Effector CD4-positive, alpha-beta T cell (primary cell): ENCODE measurements at places on chromosomes 2 and 18.

- no peak for DNase-seq
Measured at GRCh38 chr2:231113489-231113888, 11.4 kb downstream of the HTR2B start.

GRCh38 chr18:59468821-59469220 is 109.8 kb upstream of the LMAN1 start:
- DNase-seq: no peak

DNA sequence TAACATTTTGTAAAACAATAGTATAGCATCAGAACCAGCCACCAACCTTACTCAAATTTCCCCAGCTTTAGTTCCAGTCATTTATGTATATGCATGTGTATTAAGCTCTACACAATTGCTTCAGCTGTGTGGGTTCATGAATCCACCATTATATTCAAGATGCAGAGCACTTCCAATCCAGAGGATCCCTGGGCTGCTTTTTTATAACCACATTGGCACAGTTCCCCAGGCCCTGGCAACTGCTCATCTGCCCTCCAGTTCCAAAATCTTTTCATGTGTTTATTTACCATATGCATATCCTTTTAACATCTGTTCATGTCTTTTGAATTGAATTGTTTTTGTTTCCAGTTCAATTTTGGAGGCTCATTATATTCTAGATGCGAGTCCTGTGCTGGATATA is 482.9 kb upstream of the HS6ST1 start:
- DNase-seq: no peak

- DNase-seq: no peak
Measured at GRCh38 chr2:23918837-23919489, 8.0 kb downstream of the ATAD2B start.

DNA sequence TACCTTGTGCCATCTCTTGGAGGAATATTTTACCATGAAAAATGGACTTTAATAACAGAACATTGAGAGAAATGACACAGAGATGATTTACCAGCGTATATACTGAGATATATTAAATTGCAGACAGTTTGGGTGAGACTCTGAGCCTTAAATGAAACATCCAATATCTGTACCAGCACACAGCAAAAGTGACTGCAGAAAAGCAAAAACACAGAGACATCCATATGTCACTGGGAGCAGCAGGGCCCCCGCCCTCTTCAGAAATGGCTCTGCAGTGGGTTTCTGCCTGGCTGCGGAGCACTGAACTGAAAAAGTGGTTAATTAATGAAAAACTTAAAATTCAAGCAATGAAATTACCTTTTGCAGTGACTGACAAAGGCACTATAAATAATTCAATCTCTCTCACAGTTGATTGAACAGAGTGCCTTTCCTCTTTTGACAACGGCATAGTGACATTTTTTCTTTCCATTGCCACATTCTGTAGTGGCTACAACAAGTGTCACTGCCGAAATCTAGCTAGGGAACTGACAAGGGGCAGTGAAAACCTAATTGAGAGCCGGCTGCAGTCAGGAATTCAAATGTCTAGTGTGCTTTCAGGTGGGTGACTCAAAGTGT is 353.4 kb downstream of the ALK start:
- DNase-seq: no peak

GRCh38 chr2:59734743-59735142 is 818.7 kb downstream of the BCL11A start:
- DNase-seq: no peak

DNA sequence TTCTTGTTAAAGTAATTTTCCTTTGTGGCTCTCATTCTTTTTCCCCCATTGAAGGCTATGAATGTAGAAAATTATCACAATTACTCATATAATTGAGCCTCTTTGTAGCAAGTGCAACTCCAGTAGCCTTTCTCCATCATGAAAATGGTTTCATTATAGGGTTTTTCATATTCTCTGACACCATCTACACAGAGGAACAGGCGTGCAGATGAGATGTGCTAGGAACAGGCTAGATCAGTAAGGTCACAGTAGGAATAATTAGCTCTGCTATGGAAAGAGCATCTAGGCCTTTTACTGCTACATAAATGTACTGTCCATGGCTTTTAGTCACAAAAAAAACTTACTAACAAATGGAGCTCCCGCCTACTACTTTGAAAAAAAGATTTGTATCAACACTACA is 12.6 kb upstream of the DLX1 start:
- no peak for DNase-seq

DNA sequence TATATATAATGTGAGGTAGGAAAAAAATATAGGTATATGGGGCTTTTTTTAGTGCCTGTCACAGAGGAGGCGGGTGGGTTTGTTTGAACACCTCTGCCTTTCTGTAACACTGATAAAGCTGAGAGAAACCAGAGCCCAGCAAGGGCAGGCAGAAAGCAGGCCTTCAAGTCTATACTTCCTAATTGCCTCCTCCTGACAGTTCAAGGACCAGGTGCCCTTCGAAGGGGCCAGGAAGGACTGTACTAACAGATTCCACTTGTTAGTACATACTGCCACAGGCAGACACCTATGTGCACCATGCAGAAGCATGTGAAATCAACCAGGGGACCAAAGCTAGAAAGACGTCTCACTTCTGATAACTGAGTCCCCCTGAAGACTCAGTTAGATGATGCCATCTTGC is 13.8 kb downstream of the SLC1A4 start:
- DNase-seq: no peak

DNA sequence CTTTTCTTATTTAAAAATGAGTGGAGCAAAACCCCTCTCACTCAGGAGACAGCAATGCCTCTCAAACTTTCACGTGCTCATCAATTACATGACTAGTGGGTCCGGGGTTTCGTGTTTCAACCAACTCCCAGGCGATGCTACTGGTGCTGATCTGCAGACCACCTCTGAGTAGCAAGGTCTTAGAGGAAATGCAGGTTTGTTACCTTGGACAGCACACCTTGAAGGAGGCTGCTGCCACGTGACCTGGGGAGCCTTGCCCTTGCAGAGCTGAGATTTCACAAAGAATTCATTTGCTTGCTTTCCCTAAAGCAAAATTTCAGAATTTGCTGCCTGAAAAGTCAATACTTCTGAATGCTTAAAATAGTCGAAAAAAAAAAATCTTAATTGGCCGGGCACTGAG is 32.4 kb downstream of the SMIM21 start:
- no peak for DNase-seq
